ENCODE measurements at places on chromosomes 2 and 18.

DNA sequence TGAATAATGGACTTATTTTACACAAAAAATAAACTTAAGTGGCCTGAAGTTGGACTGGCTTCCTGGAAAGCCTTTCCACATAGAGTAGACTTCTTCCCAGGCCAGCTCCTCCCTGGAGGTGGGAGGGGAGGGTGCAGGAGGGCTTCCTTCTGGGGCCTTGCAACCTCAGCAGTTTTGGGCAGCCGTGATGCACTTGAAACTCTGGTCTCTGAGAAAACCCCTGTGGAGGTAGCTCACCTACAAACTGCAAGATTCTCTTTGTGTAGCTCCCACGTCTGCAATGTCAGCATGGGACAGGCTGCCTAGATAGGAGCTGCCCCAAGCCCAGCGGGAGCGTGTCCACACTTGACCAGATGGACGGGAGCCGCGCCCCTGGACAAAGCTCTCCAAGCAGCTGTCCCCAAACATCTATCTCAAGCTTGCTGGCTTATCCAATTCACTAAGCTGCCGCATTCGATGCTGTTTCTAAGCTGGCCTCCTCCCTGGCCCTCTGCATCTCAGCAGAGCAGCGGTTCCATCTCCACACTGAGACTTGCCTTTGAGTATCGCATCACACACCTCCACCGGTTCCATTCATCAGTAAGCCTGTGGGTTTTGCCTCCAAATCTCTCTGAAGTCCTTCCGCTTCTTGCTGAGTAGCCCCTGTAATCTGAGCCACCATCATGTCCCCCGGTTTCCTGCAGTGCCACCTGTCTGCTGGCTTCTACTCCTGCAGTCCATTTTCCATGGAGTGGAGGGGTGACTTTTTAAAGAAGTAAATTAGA lies 1.6 kb upstream of the LPIN1 start:
- no peak for DNase-seq

- no peak for DNase-seq
Measured at GRCh38 chr2:79714283-79714682, 201.4 kb downstream of the CTNNA2 start.

DNA sequence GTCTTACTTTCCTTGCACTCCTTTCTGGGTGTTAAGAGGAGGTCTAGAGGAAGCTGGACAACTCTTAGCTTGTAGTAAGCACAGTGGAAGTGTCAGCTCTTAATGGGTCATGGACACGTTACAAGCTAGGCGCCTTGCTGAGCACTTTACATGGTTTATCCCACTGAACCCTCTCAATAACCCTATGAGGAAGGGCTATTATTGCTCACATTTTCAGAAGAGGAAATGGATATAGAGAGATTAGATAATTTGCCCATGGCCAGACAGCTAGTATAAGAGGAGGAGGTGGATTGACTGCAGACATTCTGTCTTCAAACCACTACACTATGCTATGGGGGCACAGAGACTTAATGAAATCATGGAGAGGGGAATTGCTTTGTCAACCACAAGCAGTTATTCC lies 8.3 kb upstream of the IL1RN start:
- DNase-seq = no peak

- DNase-seq = no peak
Measured at GRCh38 chr18:9135081-9135911, 1.3 kb upstream of the ANKRD12 start.

- no peak for DNase-seq
Measured at GRCh38 chr2:38991899-38992298, 102.2 kb downstream of the ARHGEF33 start.

GRCh38 chr18:35193316-35193715 lies 47.5 kb upstream of the ZNF397 start:
- DNase-seq = no peak

GRCh38 chr18:12497296-12497695 lies 89.6 kb downstream of the PRELID3A start:
- no peak for DNase-seq

GRCh38 chr2:158931572-158931971 lies 36.9 kb upstream of the TANC1 start:
- DNase-seq = no peak

GRCh38 chr2:139271149-139271548 lies 491.0 kb upstream of the NXPH2 start:
- no peak for DNase-seq
